ENCODE measurements at places on chromosomes 4 and X.

- DNase-seq: no peak
Observed at GRCh38 chrX:20681683-20682082, 415.0 kb upstream of the RPS6KA3 start.

- no peak for DNase-seq
Observed at GRCh38 chrX:1391370-1391706, 575 bp downstream of the SLC25A6 start.

DNA sequence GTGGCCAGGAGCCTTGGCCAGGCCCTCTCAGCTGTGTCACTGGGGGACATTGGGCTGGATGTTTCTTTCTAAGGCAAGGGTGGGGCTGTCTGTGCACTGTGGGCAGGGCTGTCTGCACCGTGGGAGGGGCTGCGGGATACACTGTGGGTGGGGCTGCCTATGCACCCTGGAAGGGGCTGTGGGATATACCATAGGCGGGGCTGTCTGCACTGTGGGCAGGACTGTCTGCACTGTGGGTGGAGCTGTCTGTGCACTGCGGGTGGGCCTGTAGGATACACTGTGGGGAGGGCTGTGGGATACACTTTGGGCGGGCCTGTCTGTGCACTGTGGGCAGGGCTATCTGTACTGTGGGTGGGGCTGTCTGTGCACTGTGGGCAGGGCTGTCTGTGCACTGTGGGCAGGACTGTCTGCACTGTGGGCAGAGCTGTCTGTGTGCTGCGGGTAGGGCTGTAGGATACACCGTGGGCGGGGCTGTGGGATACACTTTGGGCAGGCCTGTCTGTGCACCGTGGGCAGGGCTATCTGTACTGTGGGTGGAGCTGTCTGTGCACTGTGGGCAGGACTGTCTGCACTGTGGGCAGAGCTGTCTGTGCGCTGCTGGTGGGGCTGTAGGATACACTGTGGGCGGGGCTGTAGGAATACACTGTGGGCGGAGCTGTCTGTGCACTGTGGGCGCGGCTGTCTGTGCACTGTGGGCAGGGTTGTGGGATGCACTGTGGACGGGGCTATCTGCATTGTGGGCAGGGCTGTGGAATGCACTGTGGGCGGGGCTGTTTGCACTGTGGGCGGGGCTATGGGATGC, 31.1 kb downstream of the ACOX3 start:
- no peak for DNase-seq

DNA sequence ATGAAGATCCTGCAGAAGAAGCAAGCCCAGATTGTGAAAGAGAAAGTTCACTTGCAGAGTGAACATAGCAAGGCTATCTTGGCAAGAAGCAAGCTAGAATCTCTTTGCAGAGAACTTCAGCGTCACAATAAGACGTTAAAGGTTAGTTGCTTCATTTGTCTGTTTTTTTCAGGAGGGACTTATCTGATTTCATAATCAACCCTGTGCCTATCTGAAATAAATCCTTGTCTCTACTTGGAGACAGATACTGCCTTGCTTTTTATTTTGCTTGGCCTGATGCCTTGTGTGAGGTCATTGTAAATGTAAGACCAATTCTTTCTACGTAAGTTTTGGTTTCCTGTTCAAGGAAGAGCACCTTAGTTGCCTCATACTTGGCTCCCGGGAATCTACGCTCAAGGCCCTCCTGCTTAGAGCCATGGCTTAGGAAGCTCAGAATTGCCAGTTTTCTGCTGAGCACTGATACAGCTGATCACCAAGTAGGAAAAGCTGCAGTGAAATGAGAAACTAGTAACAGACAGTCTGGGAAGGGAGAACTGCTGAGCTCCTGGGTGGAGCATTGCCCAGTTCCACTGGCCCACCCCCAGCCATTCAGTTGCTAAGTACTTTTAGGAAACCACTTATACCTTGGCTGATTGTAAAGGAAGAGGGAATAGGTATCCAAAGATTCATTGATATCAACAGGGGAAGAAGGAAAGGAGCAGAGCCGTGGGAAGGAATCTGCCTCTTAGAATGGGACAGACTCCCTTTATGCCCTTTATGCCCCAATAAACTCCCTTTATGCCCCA, 41.8 kb downstream of the RBBP7 start:
- no peak for DNase-seq

DNA sequence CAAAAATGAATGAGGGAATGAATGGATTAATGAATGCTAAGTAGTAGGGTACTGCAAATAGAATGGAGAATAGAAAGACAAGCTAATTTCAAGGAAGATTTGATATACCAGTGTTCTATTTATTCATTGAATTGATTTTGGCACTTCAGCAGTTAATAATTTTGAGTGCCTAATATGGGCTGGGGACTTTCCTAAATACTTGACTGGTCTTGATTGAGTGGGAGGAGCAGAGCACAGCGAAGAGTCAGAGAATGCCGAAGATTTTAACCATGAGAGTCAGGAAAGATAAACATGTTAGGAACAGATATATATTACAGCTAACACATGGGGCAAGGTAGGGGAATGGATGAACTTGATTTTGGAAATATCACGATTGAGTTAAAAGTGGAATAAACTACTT, 10.6 kb downstream of the IL15 start:
- no peak for DNase-seq

DNA sequence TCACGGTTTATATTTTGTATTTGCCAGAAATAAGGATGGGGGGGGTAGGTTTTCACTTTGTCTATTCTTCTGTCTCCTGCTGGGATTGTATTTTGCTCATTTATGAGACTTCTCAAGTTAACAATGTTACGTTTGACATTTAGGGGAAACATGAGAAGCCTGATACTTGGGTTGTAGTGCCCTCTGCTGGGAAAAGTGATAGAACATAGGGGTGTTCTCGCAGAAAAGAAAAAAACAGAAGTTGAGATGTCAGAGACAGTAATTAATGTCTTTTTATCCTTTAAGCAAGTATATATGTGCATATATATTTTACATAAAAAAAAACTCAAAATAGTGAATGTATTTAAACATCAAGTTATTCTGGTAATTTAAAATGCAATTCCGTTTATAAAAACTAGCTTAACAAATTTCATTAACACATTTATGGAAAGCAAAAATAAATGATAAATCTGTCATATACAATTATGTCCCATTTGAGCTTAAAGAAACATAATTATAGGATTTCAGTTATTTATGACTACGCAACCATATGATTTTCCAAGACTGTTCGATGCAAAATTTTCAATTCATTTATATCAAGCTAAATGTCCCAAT, 46.0 kb upstream of the TMPRSS11F start:
- no peak for DNase-seq

DNA sequence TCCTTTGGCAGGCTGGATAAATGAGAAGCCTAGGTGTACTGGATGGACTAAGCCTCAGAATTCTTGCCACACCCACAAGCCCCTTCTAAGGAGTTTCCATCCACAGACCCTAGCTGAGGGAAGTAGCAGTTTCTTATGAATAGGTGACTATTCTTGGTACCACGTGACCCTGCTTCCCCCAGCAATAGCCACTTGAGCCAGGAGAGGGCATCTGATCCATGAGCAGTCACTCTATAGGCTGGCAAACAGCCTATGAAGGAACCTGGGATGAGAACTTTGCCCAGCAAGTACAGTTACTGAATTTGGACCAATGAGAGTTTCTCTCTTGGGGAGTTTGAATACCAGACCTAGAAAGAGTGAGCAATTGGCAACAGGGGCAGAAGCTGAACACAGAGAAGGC, 84.0 kb downstream of the RTL9 start:
- no peak for DNase-seq
